ENCODE measurements at places on chromosomes 12 and 14. TPM values are rescaled to one million over a fixed set of nuclear protein-coding genes. Genes with fewer than 3 reads are reported as not detected.

CLEC4D gene
- total RNA-seq: 0.63 TPM

SETD3 gene
- total RNA-seq: 84.2 TPM

AMN gene
- total RNA-seq: 0.71 TPM

LUM gene
- total RNA-seq: 130 TPM

SSPN gene
- 61.1 TPM for total RNA-seq

GPR162 gene
- total RNA-seq: 7.0 TPM

INHBE gene
- total RNA-seq: not detected

LAG3 gene
- 0.47 TPM for total RNA-seq

METTL1 gene
- total RNA-seq: 8.5 TPM

NOS1 gene
- total RNA-seq: 0.04 TPM

C14orf39 gene
- not detected for total RNA-seq

CCNK gene
- 13.9 TPM for total RNA-seq
